Natural killer cell treated with Interleukin-12 subunit alpha and Interleukin-12 subunit beta and Interleukin-15 and Interleukin-18, amount 100 ng/mL, for 72 hours (primary cell): ENCODE measurements at places on chromosomes 6 and 20. TPM values are rescaled to one million over a fixed set of nuclear protein-coding genes. Genes with fewer than 3 reads are reported as not detected.
A peak's percentile ranks its signal among the peaks of the same experiment; 100 is the strongest.

The LIN28B gene
- not detected for total RNA-seq

The GJA1 gene
- total RNA-seq: not detected

The LGSN gene
- not detected for total RNA-seq

The MCHR2 gene
- not detected for total RNA-seq

The GTSF1L gene
- total RNA-seq: not detected

The GSTA3 gene
- total RNA-seq: not detected

The CD93 gene
- total RNA-seq: 16.8 TPM

The C20orf144 gene
- 0.81 TPM for total RNA-seq

The GSTA2 gene
- not detected for total RNA-seq

The SERAC1 gene
- total RNA-seq: 4.9 TPM

The MOG gene
- total RNA-seq: not detected

DNA sequence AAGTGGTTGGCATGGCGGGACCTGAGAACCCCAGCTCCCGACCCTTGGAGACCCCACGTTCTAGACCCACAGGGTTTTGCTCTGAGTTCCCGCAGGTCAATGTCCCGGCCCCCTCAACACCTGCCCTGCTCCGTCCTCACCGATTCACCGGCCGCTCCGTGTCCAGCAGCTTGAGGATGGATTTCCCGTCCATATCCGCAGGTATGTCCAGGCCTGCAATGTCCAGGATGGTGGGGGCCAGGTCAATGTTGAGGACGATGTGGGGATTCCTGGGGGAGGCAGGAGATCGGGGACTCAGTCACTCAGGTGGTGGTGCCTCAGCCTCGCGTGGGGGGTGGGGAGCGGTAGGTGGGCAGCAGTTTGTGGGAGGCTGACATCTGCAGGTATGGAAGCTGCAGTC lies 106.7 kb downstream of the SULF2 start:
- no peak for DNase-seq
- H3K27ac ChIP-seq: no peak overlapping the region
- no peaks in the 10 kb centered on the region for H3K36me3 ChIP-seq
- H3K27me3 ChIP-seq: no peaks in the 10 kb centered on the region

DNA sequence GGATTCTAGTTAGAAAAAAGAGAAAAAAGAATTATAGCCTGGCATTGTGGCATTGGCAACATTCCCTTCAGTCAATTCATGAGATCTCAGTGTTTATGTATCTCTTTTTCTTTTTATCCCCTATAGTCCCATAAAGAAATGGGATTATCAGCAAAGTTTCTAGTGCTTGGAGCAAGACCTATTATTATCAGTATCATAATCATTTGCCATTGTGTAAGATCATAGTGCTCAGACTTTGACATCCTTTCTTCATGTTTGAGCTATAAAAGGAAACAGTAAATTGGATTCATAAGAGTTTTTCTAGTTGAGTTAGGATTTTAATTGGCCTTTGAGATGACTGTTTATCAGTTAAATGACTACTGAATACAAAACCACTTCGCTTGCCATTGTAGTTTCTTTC lies 295.6 kb downstream of the GRIK2 start:
- H3K27me3 ChIP-seq: no peaks in the 10 kb centered on the region
- no peak for DNase-seq
- no peaks in the 10 kb centered on the region for H3K4me1 ChIP-seq
- no peaks in the 10 kb centered on the region for H3K36me3 ChIP-seq

- H3K36me3 ChIP-seq: peaks cover under 1% of the 10 kb centered on the region
- no peak for DNase-seq
Measured at GRCh38 chr6:421211-421610, 29.7 kb downstream of the IRF4 start.

GRCh38 chr6:170007468-170008293 lies 256.3 kb downstream of the ERMARD start:
- peaks cover 8% of the 10 kb centered on the region for H3K27me3 ChIP-seq
- no peak overlapping the region for H3K27ac ChIP-seq
- no peak overlapping the region for H3K4me3 ChIP-seq
- peaks cover 10% of the 10 kb centered on the region for H3K36me3 ChIP-seq
- DNase-seq: no peak
- H3K4me1 ChIP-seq: no peaks in the 10 kb centered on the region

- H3K27me3 ChIP-seq: no peaks in the 10 kb centered on the region
- H3K36me3 ChIP-seq: no peaks in the 10 kb centered on the region
- no peaks in the 10 kb centered on the region for H3K4me1 ChIP-seq
- H3K27ac ChIP-seq: no peak overlapping the region
Measured at GRCh38 chr6:145562771-145563615, 172.3 kb downstream of the EPM2A start.

DNA sequence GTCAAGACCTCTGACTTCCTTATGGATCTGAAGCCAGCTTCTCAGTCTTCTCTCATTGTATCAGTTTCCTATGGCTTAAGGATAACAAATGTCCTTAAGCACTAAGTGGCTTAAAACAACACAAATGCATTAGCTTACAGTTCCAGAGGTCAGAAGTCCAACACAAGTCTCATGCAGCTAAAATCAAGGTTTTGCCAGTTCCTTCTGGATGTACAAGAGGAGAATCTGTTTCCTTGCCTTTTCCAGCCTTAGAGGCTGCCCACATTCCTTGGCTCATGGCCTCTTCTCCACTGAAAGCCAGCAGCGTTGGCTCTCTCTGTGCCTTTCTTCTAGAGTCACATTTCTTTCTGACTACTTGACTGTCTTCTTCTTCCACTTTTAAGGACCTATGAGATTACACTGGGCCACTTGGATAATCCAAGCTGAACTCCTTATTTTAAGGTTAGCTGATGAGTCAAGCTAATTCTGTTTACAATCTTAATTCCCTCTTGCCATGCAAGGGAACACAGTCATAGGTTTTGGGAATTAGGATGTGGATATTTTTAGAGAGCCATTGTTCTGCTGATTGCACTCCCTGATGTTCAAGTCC lies 179.0 kb downstream of the BCAS1 start:
- H3K27me3 ChIP-seq: no peaks in the 10 kb centered on the region
- H3K4me1 ChIP-seq: peaks cover 28% of the 10 kb centered on the region

- H3K36me3 ChIP-seq: no peaks in the 10 kb centered on the region
- no peak overlapping the region for H3K27ac ChIP-seq
- no peak overlapping the region for H3K4me3 ChIP-seq
- no peaks in the 10 kb centered on the region for H3K4me1 ChIP-seq
- H3K27me3 ChIP-seq: no peaks in the 10 kb centered on the region
- no peak for DNase-seq
Measured at GRCh38 chr6:78594668-78595066, 272.7 kb upstream of the IRAK1BP1 start.

DNA sequence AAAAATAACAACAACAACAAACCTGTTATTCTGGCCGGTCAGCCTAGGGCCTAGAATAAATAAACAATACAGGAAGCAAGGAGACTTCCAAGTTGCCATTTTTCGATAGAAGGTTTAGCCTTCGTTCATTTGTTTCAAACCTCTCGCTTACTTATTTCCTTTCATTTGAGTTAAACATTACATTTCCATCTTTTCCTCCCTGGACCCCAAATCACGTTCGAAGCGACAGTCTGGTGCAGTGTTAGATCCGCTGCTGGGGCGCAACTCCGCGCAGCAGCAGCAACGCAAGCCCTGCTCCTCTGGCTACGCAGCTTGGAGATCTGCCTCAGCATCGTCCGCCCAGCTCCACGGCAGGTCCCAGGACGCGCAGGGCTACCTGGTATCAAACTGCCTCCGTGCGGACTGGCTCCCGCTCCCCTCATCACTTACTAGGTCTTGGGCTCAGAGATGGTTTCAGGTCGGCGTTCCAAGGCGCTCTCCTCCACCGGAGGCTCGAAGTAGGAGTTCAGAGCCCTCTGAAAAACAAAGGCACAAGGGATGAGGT lies 530 bp downstream of the TDP2 start:
- H3K27ac ChIP-seq: peak overlapping the region; percentile 94
- peak overlapping the region; percentile 97 for H3K4me3 ChIP-seq
- no peaks in the 10 kb centered on the region for H3K27me3 ChIP-seq
- H3K36me3 ChIP-seq: peaks cover 30% of the 10 kb centered on the region
- H3K4me1 ChIP-seq: peaks cover 62% of the 10 kb centered on the region

- peaks cover 17% of the 10 kb centered on the region for H3K4me1 ChIP-seq
- H3K36me3 ChIP-seq: peaks cover 6% of the 10 kb centered on the region
- no peak for DNase-seq
- H3K27ac ChIP-seq: peak overlapping the region; percentile 9
- peak overlapping the region; percentile 23 for H3K4me3 ChIP-seq
Measured at GRCh38 chr6:153117986-153118879, 12.8 kb downstream of the RGS17 start.

GRCh38 chr6:158780988-158781691 lies 38.0 kb downstream of the EZR start:
- H3K36me3 ChIP-seq: peaks cover 44% of the 10 kb centered on the region
- no peak overlapping the region for H3K27ac ChIP-seq
- H3K27me3 ChIP-seq: no peaks in the 10 kb centered on the region
- no peak overlapping the region for H3K4me3 ChIP-seq

DNA sequence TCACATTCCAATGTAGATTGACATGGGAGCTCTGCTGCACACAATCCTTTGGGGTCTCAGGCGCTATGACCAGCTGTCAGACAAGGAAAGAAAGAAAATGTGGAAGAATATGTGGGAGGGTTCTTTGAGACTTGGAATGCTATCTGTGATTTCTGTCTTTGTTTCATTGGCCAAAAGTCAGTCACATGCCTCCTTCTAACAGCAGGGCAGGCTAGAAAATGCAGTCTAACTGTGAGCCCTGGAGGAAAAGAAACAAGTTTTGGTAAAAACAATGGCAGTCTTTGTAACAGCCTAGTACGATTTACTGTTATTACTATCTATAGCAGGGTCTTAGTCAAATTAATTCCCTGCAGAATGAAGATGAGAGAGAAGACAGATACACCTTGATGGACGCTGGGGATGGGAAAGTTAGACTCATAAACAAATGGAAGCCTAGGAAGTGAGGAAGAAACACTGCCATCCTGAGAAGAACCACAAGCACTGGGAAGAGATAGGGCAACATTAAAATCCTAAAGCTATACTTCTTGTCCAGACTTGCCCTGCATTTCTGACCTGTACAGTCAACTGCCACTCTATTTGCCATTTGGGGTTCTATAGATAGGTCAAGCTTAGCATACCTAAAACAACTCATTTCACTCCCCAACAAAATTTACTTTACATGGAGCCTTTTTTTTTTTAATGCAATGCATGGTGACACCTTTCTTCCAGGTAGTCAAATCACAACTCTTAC lies 833.0 kb downstream of the KIF16B start:
- no peaks in the 10 kb centered on the region for H3K27me3 ChIP-seq
- no peaks in the 10 kb centered on the region for H3K4me1 ChIP-seq
- H3K36me3 ChIP-seq: no peaks in the 10 kb centered on the region
- H3K27ac ChIP-seq: no peak overlapping the region
- no peak for DNase-seq
- H3K4me3 ChIP-seq: no peak overlapping the region

GRCh38 chr6:106739387-106739786 lies 110.0 kb downstream of the QRSL1 start:
- H3K4me3 ChIP-seq: no peak overlapping the region
- H3K27ac ChIP-seq: no peak overlapping the region
- no peak for DNase-seq

DNA sequence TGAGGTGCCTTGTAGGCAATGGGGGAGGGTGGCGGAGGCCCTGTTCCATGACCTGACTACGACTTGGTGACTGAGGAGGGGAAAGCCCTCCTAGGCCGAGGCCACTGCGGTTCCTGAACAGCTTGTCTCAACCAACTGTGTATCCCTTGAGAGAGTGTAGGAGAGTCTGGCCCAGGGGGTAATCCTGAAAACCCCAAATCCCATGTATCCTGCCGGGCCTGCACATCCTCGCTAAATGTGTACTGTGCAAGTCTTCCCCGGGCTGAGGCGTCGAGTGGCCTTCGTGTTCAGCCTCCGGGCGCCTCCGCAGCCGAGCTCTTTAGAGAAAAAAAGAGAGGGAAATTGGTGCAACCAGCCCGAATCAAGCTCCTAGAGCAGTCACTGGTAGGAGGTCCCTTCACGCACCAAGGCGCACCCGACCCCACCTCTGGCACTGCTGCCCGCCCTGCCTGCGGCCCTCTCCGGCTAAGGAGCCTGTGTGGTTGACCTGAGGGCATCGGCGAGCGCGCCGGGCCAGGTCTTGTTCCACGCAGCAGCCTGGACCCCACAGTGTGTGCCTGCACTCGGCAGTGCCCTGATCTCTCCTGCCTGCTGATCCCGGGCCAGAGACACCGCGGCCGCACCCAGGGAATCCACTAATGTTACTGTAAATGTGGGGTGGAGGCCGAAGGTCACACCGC lies 7.3 kb downstream of the SIM1 start:
- no peak overlapping the region for H3K27ac ChIP-seq
- peaks cover 4% of the 10 kb centered on the region for H3K36me3 ChIP-seq
- H3K27me3 ChIP-seq: peaks cover 81% of the 10 kb centered on the region
- no peak for DNase-seq
- H3K4me3 ChIP-seq: no peak overlapping the region

DNA sequence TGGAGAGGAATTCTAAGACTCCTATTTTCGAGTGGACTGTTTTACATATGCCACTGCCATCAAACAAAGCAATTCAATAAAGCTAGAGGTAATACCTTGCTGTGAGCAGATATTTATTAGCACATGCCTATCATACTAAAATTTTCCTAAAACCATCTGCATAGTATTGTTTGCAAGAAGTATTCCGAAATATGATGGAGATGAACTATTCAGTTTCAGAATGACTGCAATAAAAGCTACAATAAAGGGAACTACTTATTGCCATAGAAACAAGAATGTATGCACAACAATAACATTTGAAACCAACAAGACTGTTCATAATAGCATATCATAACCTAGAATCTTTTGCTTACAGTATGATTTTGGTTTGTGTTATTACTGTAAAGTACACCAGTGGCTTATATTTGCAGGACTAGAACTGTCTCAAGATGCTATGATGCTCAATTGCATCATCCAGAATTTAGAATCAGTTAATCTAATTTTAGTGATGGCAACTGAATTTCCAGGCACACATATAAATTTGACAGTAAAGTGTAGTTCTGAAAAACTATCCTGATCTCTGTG lies 144.3 kb downstream of the GRIK2 start:
- H3K27me3 ChIP-seq: no peaks in the 10 kb centered on the region
- H3K27ac ChIP-seq: no peak overlapping the region
- H3K36me3 ChIP-seq: no peaks in the 10 kb centered on the region
- H3K4me3 ChIP-seq: no peak overlapping the region
- no peaks in the 10 kb centered on the region for H3K4me1 ChIP-seq
- no peak for DNase-seq

DNA sequence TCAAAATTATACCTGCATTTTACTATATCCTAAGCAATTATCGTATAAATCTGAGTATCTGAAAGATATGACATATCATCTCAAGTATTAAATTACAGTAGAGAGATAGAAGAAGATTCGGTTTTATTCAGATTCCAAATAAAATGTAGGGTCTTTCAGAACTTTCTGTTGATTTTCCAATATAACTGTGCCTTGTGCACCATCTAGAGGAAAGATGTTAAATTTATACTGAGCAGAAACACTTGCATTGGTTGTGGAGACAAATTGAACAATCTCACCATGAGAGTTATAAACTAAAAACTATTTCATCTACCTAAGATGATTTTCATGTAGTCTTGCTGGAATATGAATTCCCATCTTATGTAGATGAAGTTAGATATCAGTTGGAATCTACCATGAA lies 26.8 kb upstream of the HSF2 start:
- no peak overlapping the region for H3K27ac ChIP-seq
- peaks cover 26% of the 10 kb centered on the region for H3K27me3 ChIP-seq
- H3K4me3 ChIP-seq: no peak overlapping the region
